ENCODE measurements at places on chromosomes 16 and 17. TPM values are rescaled to one million over a fixed set of nuclear protein-coding genes. Genes with fewer than 3 reads are reported as not detected.

The SLC5A10 gene
- not detected for total RNA-seq

The TEKT5 gene
- 0.25 TPM for total RNA-seq

The UTS2R gene
- not detected for total RNA-seq

The KRT12 gene
- total RNA-seq = not detected

The RAC3 gene
- total RNA-seq = 75.0 TPM

The EPN3 gene
- 0.11 TPM for total RNA-seq

The GALNS gene
- total RNA-seq = 19.7 TPM

The KRT40 gene
- total RNA-seq = not detected

The ITPRIPL2 gene
- total RNA-seq = 21.8 TPM

The HSF5 gene
- 0.05 TPM for total RNA-seq

The EFCAB5 gene
- total RNA-seq = 0.30 TPM

The RASL10B gene
- 31.7 TPM for total RNA-seq

The ABAT gene
- total RNA-seq = 35.2 TPM

The EFCAB13 gene
- 2.2 TPM for total RNA-seq

The HS3ST4 gene
- 1.1 TPM for total RNA-seq

The OTOP3 gene
- total RNA-seq = not detected

The SLC13A2 gene
- total RNA-seq = not detected

The NHERF2 gene
- 7.6 TPM for total RNA-seq
